ENCODE measurements at places on chromosomes 4 and X.

DNA sequence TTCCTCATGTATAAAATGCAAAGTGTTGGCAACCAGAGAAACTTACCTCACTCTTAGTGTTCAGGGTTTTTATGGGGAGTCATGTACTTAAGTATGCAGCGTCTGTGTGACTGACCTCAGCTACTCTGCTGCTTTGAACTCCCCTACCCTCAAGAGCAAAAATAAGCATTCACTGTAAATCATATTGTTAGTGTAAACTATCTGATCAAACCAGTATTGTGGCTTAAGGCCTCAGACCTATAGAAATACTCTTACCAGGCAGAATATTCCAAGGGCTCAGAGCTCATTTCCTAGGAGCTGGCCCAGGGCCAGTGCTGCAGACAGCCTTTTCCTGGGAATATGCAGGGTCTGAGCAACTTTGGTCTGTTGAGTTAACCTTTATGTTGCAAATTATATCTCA lies 453.1 kb downstream of the CCSER1 start:
- H3K27me3 ChIP-seq: no peaks in the 10 kb centered on the region
- H3K36me3 ChIP-seq: no peaks in the 10 kb centered on the region
- no peak overlapping the region for H3K27ac ChIP-seq
- no peak for DNase-seq
- no peak overlapping the region for H3K4me3 ChIP-seq
- no peaks in the 10 kb centered on the region for H3K4me1 ChIP-seq

- H3K4me3 ChIP-seq: no peak overlapping the region
- no peaks in the 10 kb centered on the region for H3K27me3 ChIP-seq
- no peak for DNase-seq
- no peaks in the 10 kb centered on the region for H3K4me1 ChIP-seq
- H3K27ac ChIP-seq: no peak overlapping the region
Observed at GRCh38 chrX:65994519-65995506, 45.1 kb downstream of the VSIG4 start.

- no peaks in the 10 kb centered on the region for H3K36me3 ChIP-seq
- no peaks in the 10 kb centered on the region for H3K27me3 ChIP-seq
- H3K27ac ChIP-seq: no peak overlapping the region
- no peak overlapping the region for H3K4me3 ChIP-seq
Observed at GRCh38 chr4:9735515-9735914, 45.9 kb upstream of the DRD5 start.

- no peak overlapping the region for H3K27ac ChIP-seq
- no peaks in the 10 kb centered on the region for H3K27me3 ChIP-seq
- DNase-seq: no peak
- no peaks in the 10 kb centered on the region for H3K36me3 ChIP-seq
- H3K4me3 ChIP-seq: no peak overlapping the region
Observed at GRCh38 chrX:68175562-68175961, 257.7 kb downstream of the OPHN1 start.

DNA sequence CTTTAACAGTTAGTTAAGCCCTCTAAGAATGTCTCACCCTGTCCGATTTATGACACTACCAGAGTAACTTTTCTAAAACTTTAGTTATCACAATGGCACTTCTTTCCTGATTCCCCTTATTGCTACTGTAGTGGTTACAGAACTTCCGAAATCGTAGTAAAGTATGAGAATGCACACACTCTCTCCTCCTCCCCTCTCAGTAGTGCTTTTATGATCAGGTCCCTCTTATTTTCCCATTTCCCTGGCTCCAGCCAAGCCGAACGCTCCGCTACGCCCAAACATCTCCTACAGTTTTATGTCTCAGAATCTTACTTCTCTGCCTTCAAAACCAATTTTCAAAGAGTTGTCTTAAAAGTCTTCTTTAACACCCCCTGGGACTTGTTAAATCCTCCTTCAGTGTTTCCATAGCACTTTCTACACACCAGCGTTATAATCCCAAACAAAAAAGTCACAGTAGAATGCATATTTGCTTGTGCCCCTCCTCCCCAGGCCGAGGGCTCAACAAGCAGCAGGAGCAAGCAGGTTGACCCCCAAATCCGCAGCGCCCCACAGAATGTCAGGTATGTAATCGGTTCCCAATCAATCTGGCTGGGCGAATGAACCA lies 671 bp downstream of the HPF1 start:
- no peaks in the 10 kb centered on the region for H3K27me3 ChIP-seq
- no peak for DNase-seq
- H3K36me3 ChIP-seq: no peaks in the 10 kb centered on the region
- H3K27ac ChIP-seq: peak overlapping the region; percentile 61
- peaks cover 9% of the 10 kb centered on the region for H3K4me1 ChIP-seq
- H3K4me3 ChIP-seq: peak overlapping the region; percentile 79

DNA sequence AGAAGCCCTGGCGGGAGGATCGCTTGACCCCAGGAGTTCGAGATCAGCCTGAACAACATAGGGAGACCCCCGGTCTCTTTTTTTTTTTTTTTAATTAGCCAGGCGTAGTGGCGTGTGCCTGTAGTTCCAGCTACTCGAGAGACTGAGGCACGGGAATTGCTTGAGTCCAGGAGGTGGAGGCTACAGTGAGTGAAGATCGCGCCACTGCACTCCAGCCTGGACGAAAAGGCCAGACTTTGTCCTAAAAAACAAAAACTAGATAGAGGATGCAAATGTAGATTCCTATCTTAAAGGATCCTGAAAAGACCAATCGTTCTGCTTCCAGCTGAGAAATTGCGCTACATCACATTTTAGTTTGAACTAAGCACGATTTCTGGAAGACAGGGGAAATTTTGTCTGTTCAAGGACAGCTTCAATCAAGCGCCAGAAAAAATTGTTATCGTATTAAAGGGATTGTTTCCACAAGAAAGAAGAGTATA lies 627 bp upstream of the HSD17B11 start:
- peak overlapping the region; percentile 58 for H3K4me3 ChIP-seq
- no peak for DNase-seq
- H3K36me3 ChIP-seq: no peaks in the 10 kb centered on the region
- H3K4me1 ChIP-seq: no peaks in the 10 kb centered on the region
- peak overlapping the region; percentile 87 for H3K27ac ChIP-seq

Measured in breast epithelium (tissue), 4 donors.